ENCODE measurements at places on chromosomes 11 and 22. TPM values are rescaled to one million over a fixed set of nuclear protein-coding genes. Genes with fewer than 3 reads are reported as not detected.

GRCh38 chr22:22978637-22979036, 91.0 kb downstream of the IGLL5 start:
- DNase-seq: no peak

Gene MAML2
- total RNA-seq: 2.2 TPM

Gene RASD2
- total RNA-seq: 0.10 TPM

Gene KREMEN1
- total RNA-seq: 8.4 TPM

DNA sequence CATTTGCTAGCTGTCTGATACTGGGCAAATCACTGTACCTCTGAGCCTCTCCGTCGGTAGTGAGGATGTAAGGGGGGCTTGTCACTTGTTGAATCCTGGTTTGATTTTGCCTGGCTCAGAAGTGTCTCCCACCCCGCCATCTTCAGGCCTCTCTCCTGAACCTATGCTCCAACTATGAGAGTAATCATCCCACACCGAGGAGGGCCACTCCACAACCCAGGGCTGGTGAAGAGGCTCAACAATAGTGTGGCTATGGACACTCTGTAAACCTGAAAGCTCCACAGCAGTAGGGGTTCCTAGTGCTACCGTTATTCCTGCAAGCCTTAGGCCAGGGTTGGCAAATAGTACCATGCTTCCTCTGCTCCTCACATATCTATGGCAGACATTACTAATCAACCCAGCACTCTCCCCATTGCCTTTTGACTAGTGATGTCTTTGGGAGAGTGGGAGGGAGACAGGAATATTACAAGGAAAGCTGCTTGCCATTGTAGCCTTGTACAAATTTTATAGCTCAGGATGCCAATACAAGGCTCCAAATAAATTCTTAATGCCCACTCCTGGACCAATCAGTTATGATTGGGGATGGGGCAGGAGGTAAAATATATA, 134.0 kb upstream of the TEAD1 start:
- no peak for DNase-seq

DNA sequence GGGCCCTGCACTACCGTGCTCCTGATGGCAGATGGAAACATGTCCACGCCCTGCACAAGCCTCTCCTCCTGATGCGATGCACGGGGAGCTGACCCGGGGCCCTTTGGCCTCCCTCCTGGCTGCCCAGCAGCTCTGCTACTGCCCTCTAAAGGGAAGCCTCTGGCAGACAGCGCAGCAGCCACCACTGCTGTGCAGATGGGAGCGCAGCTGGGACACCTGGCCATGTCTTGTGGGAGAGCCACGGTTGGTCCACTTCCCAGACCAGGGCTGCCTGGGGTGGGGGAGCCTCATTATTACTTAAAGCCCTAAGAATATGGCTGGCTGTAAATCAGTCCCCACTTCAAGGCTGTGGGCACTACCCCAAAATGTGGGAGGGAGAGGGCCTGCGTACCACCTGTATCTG, 38.3 kb downstream of the TBX1 start:
- DNase-seq: no peak

Gene UPB1
- total RNA-seq: not detected

All from Caki2 (cell line).